Cortex of kidney (tissue), 1 donor: ENCODE measurements at places on chromosomes 12 and 14.

GRCh38 chr12:32155961-32156529 is 49.4 kb downstream of the BICD1 start:
- DNase-seq = no peak

DNA sequence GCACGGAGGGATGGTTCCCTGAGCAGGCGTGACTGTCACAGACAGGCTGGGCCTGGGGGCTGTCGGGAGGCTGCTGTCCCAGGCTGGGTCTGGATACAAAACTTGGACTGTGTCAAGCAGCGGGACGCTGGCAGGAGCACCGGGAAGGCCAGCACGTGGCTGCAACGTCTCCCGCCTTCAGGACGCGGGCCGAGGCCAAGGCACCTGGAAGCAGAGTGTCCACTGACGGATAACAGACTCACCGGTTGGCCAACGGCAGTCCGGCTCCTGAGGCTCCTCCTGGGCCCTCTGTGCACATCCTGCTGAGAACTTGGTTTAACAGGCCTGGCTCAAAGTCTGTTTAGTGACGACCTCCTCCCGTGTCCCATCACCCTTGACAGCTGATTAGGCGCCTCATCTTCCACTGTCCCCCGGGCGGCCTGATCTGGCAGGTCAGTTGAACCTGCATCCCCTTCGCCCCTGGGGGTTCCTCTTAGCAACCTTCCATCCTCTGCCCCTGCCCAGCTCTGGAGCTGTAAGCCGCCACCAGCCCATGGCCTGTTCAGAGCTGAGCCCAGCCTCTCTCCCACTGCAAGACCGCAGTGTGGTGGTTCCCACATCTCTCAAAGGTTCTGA is 2.5 kb downstream of the XRCC3 start:
- DNase-seq = no peak

GRCh38 chr12:15939111-15939510 is 28.0 kb downstream of the DERA start:
- no peak for DNase-seq

- DNase-seq = no peak
Measured at GRCh38 chr14:51562816-51563215, 88.9 kb upstream of the FRMD6 start.

DNA sequence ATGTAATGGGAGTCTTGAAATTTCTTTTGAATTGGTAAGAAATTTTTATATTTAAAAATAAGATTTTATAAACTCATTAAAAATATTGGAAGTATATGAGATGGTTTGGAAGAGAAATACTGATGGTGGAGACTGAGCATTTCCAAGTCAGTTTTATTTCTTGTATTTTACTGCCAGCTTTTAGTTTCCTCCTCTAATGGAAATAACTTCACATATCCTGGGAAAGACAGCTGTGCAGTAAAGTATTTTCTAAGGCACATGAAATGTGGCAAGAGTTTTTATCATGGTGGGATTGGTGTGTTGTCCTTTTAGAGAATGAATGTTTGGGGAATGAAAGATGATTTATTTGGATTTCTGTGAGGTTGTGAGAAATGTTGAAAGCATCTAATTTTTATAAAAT is 346.9 kb upstream of the RGS6 start:
- DNase-seq = no peak

GRCh38 chr12:38892087-38892786 is 13.2 kb downstream of the CPNE8 start:
- DNase-seq = no peak

GRCh38 chr12:9364224-9365176 is 156.3 kb upstream of the PZP start:
- DNase-seq = no peak

- no peak for DNase-seq
Measured at GRCh38 chr14:65255583-65256461, 153.5 kb upstream of the MAX start.

DNA sequence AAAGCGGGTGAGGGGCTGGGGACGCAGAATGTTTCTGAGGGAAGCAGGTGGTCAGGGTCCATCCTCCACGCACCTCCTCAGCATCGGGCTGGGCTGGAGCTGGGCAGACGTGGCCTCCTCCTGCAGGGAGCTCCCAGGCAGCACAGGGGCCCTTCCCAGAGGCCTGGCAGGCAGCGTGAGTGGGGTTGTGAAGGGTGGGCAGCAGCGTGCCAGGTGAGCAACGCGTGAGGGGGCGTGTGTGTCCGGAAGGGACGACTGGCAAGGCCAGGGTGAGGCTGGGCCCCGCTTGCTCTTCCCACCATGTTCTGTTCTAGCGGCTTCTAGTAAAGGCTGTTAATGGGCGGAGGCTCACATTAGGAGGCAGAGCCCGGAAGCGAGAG is 17.1 kb downstream of the ANKRD9 start:
- no peak for DNase-seq
